Left kidney (tissue), 8 donors: ENCODE measurements at places on chromosomes 7 and 10. TPM values are rescaled to one million over a fixed set of nuclear protein-coding genes. Genes with fewer than 3 reads are reported as not detected.

Gene NOBOX
- polyA plus RNA-seq: not detected

Gene ABCB1
- polyA plus RNA-seq: 27.4 TPM

Gene COL13A1
- 25.8 TPM for polyA plus RNA-seq

Gene LMBR1
- polyA plus RNA-seq: 49.8 TPM

Gene FAM25G
- 0.57 TPM for polyA plus RNA-seq

Gene CPVL
- polyA plus RNA-seq: 57.8 TPM

Gene TIMM23
- 68.4 TPM for polyA plus RNA-seq

Gene LIPM
- not detected for polyA plus RNA-seq

Gene DGKI
- 1.6 TPM for polyA plus RNA-seq

Gene ZPBP
- polyA plus RNA-seq: 0.90 TPM

Gene AKR1D1
- 0.08 TPM for polyA plus RNA-seq
